Gastroesophageal sphincter (tissue), 4 donors: ENCODE measurements at places on chromosomes 1 and 21. TPM values are rescaled to one million over a fixed set of nuclear protein-coding genes. Genes with fewer than 3 reads are reported as not detected.

DNA sequence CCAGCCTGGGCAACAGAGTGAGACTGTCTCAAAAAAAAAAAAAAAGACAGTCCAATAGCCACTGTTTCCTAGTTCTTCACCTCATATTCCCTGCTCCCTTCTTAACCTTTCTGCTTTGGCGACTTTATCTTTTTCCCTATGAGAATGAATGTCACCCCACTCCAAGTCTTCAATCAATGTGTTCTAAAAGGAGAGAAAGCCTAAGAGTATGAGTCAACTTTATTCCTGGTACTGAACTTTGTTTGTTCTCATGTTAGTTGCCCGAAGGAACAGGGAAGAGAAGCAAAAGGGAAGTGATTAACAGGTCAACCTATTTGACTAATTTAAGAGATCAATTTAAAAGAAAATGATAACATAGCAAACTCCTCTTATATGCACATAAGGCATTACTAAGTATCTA is 39.9 kb upstream of the SLC16A1 start:
- no peak for ATAC-seq

DNA sequence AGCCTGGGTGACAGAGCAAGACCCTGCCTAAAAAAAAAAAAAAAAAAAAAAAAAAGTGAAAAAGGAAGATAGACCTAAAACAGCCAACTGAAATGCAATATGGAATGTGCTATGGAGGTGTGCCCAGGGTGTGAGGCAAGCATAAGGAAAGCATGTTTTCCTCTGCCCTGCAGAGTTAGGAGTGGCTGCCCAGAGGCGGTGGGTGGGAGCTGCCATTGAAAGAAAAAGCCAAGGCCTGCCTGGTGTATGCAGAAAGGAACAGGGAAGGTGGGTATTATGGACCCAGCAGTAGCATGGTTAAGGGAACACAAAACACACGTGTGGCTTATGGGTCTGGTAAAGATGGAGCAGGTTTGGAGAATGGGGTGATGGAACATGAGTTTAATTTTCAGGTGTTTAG is 8.9 kb downstream of the CD244 start:
- no peak for ATAC-seq

GRCh38 chr1:17915511-17916197 is 160.5 kb downstream of the ACTL8 start:
- no peak for ATAC-seq

S100A9 gene
- 2,906 TPM for total RNA-seq
